ENCODE measurements at places on chromosomes 6 and 20.

- H3K36me3 ChIP-seq = peaks cover 57% of the 10 kb centered on the region
- DNase-seq = no peak
- H3K27ac ChIP-seq = peak overlapping the region; percentile 97
- H3K27me3 ChIP-seq = peaks cover 4% of the 10 kb centered on the region
Measured at GRCh38 chr6:157144859-157145568, 178.3 kb downstream of the TMEM242 start.

GRCh38 chr6:109406196-109406595 lies 23.9 kb upstream of the CD164 start:
- no peaks in the 10 kb centered on the region for H3K4me1 ChIP-seq
- H3K27ac ChIP-seq = no peak overlapping the region
- DNase-seq = no peak
- H3K4me3 ChIP-seq = no peak overlapping the region
- H3K27me3 ChIP-seq = peaks cover 11% of the 10 kb centered on the region
- peaks cover 5% of the 10 kb centered on the region for H3K36me3 ChIP-seq

- H3K27ac ChIP-seq = no peak overlapping the region
- no peak for DNase-seq
- H3K4me1 ChIP-seq = peaks cover 48% of the 10 kb centered on the region
- no peaks in the 10 kb centered on the region for H3K27me3 ChIP-seq
Measured at GRCh38 chr20:2108987-2109386, 7.4 kb downstream of the STK35 start.

GRCh38 chr6:50147371-50147770 lies 97.6 kb upstream of the DEFB112 start:
- no peaks in the 10 kb centered on the region for H3K36me3 ChIP-seq
- H3K27ac ChIP-seq = no peak overlapping the region
- H3K4me3 ChIP-seq = no peak overlapping the region
- no peak for DNase-seq
- H3K27me3 ChIP-seq = no peaks in the 10 kb centered on the region

- H3K27ac ChIP-seq = peak overlapping the region; percentile 89
- peaks cover 1% of the 10 kb centered on the region for H3K27me3 ChIP-seq
- no peak overlapping the region for H3K4me3 ChIP-seq
- H3K36me3 ChIP-seq = peaks cover 15% of the 10 kb centered on the region
Measured at GRCh38 chr6:148379966-148380713, 37.5 kb downstream of the SASH1 start.

GRCh38 chr6:148116001-148116400 lies 226.6 kb upstream of the SASH1 start:
- DNase-seq = no peak
- H3K27ac ChIP-seq = no peak overlapping the region
- H3K27me3 ChIP-seq = no peaks in the 10 kb centered on the region
- H3K4me3 ChIP-seq = no peak overlapping the region
- H3K36me3 ChIP-seq = no peaks in the 10 kb centered on the region

DNA sequence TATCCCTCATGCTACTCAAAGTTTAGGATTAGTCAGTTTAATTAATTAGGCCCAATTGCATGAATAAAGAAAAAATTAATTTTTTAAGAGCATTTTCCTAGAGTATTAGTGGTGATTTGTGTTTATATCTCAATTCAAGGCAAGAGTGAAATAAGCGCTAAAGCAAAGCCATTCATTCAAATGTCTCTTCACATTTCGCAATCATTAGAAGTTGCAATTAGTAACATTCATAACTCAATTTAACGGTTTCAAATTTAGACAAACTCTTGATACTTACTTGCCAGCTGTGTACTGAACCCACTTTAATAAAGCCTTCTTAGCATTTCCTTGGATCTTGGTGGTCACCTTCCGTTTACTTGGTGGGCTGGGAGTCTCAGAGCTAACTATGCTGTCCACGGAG lies 127.2 kb downstream of the SYNE1 start:
- H3K36me3 ChIP-seq = no peaks in the 10 kb centered on the region
- no peak overlapping the region for H3K4me3 ChIP-seq
- peaks cover 8% of the 10 kb centered on the region for H3K27me3 ChIP-seq
- H3K27ac ChIP-seq = no peak overlapping the region
- H3K4me1 ChIP-seq = no peaks in the 10 kb centered on the region

GRCh38 chr6:34657037-34657306 lies 39.6 kb downstream of the ILRUN start:
- H3K36me3 ChIP-seq = peaks cover 18% of the 10 kb centered on the region
- H3K27me3 ChIP-seq = no peaks in the 10 kb centered on the region
- H3K4me1 ChIP-seq = peaks cover 17% of the 10 kb centered on the region
- peak overlapping the region; percentile 92 for H3K27ac ChIP-seq

GRCh38 chr6:135962731-135963130 lies 111.2 kb downstream of the PDE7B start:
- no peaks in the 10 kb centered on the region for H3K36me3 ChIP-seq
- H3K27me3 ChIP-seq = no peaks in the 10 kb centered on the region
- H3K4me3 ChIP-seq = no peak overlapping the region
- H3K27ac ChIP-seq = no peak overlapping the region

DNA sequence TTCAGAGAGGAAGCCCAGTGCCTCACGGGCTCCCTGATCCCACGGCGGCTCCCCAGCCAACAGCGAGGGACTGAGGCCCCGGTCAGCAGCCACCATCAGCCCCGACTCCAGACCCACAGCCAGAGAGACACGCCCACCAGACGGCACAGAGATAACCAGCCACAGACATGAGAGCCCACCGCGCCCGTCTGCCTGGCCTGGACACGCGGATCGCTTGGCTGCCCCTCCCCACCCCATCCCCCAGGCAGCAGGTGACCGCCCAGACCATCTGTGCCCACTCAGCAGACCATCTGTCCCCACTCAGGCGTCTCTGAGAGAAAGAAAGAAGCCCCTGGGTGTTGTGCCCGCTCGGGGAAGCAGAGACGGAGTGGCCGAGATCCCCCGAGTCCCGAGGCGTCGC lies 55.5 kb upstream of the CHRNA4 start:
- no peak for DNase-seq
- H3K27me3 ChIP-seq = peaks cover 4% of the 10 kb centered on the region
- H3K36me3 ChIP-seq = no peaks in the 10 kb centered on the region
- H3K4me1 ChIP-seq = peaks cover 34% of the 10 kb centered on the region
- H3K4me3 ChIP-seq = no peak overlapping the region
- no peak overlapping the region for H3K27ac ChIP-seq

GRCh38 chr6:169921853-169922824 lies 170.7 kb downstream of the ERMARD start:
- H3K27me3 ChIP-seq = peaks cover 11% of the 10 kb centered on the region
- H3K36me3 ChIP-seq = no peaks in the 10 kb centered on the region
- peak overlapping the region; percentile 29 for H3K4me3 ChIP-seq
- DNase-seq = peak; percentile 54
- H3K27ac ChIP-seq = peak overlapping the region; percentile 90
- peaks cover 25% of the 10 kb centered on the region for H3K4me1 ChIP-seq

GRCh38 chr6:92275150-92275549 lies 1144.2 kb downstream of the EPHA7 start:
- H3K4me1 ChIP-seq = peaks cover 4% of the 10 kb centered on the region
- H3K27me3 ChIP-seq = no peaks in the 10 kb centered on the region
- no peak overlapping the region for H3K27ac ChIP-seq
- H3K36me3 ChIP-seq = no peaks in the 10 kb centered on the region
- no peak for DNase-seq
- H3K4me3 ChIP-seq = no peak overlapping the region

- H3K4me1 ChIP-seq = no peaks in the 10 kb centered on the region
- peaks cover 20% of the 10 kb centered on the region for H3K36me3 ChIP-seq
- H3K27me3 ChIP-seq = no peaks in the 10 kb centered on the region
- H3K27ac ChIP-seq = no peak overlapping the region
Measured at GRCh38 chr6:20893412-20893811, 359.2 kb downstream of the CDKAL1 start.

DNA sequence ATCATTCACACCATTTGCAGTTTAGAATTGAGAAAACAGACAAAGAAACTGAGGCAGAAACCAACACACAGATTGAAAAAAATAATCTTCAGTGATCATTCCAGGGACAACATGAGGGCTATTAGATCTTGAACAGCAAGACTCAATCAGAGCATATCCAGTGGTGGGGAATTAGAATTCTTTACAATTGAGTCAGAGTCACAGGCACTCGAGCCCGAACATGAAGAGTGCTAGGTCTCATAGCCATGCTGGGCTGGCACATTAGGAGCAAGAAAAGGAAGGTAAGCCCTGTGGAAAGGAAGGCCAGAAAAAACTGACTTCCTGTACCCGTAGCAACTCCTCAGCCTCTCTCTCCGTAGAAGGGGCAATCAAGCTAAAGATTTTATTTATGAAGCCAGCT lies 419.9 kb downstream of the HAO1 start:
- no peaks in the 10 kb centered on the region for H3K36me3 ChIP-seq
- H3K4me3 ChIP-seq = no peak overlapping the region
- H3K27ac ChIP-seq = no peak overlapping the region
- H3K27me3 ChIP-seq = peaks cover 2% of the 10 kb centered on the region
- no peak for DNase-seq

DNA sequence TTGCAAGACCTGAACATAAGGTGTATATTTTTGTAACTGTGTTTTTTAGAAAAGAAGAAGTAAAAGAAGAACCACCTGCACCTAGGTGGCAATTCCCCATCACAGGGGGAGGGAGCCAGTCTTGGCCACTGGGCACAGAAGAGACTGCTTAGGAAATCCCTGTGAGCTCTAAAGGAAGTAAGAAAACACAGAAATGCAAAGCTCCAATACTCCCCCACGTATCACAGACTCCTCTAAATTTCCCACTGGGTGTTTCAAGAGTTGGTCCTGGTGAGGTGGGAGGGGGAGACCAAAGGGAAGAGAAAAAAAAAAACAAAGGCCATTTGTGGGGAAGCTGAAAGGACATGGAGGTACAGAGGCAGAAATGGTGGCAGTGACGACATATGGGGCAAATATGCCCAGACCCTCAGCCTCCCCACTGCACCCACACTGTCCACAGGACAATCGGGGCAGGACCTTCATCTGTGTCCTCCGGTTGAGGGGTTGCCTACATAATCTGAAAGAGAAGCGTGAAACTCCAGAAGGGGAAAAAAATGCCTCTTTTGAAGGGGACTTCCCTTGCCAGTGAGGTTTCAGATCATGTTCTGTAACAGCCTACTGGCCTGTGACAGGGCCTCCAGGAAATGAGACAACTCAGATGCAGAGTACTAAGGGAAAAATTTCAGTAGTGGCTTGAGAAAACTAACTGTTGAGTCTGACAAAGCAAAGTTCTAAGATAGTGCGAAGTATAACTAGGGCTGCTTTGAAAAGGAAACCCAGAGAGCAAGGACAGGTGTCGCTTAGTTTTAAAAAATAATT lies 226.2 kb upstream of the MARCKS start:
- H3K4me3 ChIP-seq = peak overlapping the region; percentile 56
- H3K27me3 ChIP-seq = peaks cover 7% of the 10 kb centered on the region
- DNase-seq = no peak
- peaks cover 46% of the 10 kb centered on the region for H3K4me1 ChIP-seq
- H3K36me3 ChIP-seq = no peaks in the 10 kb centered on the region
- H3K27ac ChIP-seq = peak overlapping the region; percentile 98

- peaks cover 28% of the 10 kb centered on the region for H3K27me3 ChIP-seq
- H3K4me1 ChIP-seq = no peaks in the 10 kb centered on the region
- no peaks in the 10 kb centered on the region for H3K36me3 ChIP-seq
- DNase-seq = no peak
- no peak overlapping the region for H3K27ac ChIP-seq
Measured at GRCh38 chr6:6348256-6348655, 27.8 kb upstream of the F13A1 start.

DNA sequence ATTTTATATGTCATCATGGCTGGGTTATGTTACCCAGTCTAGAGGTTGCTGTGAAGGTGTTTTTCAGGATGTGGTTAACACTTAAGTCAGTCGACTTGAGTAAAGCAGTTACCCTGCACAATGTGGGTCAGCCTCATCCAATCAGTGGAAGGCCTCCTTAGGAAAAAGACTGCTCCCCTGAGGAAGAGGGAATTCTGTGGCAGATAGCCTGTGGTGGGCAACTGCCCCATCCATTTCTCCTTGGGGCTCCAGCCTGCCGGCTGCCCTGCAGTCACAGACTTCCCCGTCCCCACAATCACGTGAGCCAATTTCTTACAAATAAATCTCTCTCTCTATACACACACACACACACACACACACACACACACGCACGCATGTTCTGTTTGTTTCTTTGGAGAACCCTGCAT lies 34.5 kb upstream of the MPC1 start:
- no peak overlapping the region for H3K4me3 ChIP-seq
- H3K27me3 ChIP-seq = peaks cover 17% of the 10 kb centered on the region
- H3K36me3 ChIP-seq = peaks cover 21% of the 10 kb centered on the region
- H3K4me1 ChIP-seq = no peaks in the 10 kb centered on the region

- H3K27ac ChIP-seq = no peak overlapping the region
- H3K27me3 ChIP-seq = peaks cover 38% of the 10 kb centered on the region
- peak overlapping the region; percentile 80 for H3K4me3 ChIP-seq
Measured at GRCh38 chr20:64102647-64103354, 4.6 kb downstream of the NPBWR2 start.

DNA sequence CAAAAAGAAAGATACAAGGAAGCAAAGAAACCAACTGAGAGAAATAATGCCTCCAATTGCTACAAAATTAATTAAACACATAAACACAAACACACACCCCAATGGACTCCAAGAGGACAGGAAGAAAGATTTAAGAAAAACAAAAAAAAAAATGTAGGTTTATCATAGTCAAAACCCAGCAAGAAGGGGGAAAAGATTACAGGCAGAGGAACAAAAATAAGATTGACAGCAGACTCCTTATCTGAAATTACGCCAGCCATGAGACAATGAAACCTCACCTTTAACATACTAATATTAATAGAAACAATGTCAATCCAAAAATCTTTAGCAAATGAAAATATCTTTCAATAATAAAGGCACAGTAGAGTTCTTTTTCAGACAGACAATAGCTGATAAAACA lies 155.8 kb downstream of the RNGTT start:
- H3K27me3 ChIP-seq = no peaks in the 10 kb centered on the region
- H3K4me1 ChIP-seq = peaks cover 4% of the 10 kb centered on the region
- DNase-seq = no peak
- no peak overlapping the region for H3K27ac ChIP-seq
- peaks cover 51% of the 10 kb centered on the region for H3K36me3 ChIP-seq

DNA sequence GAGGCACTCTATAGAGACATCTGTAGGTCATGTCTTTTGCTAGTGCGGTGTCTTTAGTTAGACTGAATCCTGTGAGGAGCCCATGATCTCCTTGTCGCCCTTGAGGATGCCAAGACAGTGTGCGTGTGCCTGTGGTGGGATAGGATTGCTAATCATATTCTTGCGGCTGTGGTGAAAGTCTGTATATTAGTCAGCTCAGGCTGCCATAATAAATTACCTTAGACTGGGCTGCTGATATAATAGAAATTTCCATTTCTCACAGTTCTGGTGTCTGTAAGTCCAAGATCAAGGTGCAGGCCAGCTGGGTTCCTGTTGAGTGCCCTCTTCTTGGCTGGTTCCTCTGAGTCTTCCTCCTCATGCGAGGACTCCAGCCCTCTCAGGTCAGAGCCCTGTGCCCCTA lies 141.2 kb downstream of the JARID2 start:
- no peaks in the 10 kb centered on the region for H3K27me3 ChIP-seq
- H3K36me3 ChIP-seq = no peaks in the 10 kb centered on the region
- peaks cover 95% of the 10 kb centered on the region for H3K4me1 ChIP-seq
- no peak overlapping the region for H3K4me3 ChIP-seq
- no peak for DNase-seq
